ENCODE measurements at places on chromosomes 6 and 20. TPM values are rescaled to one million over a fixed set of nuclear protein-coding genes. Genes with fewer than 3 reads are reported as not detected.

PPIL6 gene
- 9.1 TPM for total RNA-seq

GRCh38 chr20:62678553-62678952, 30.1 kb upstream of the NTSR1 start:
- H3K27ac ChIP-seq: no peak overlapping the region
- H3K36me3 ChIP-seq: no peaks in the 10 kb centered on the region

SMLR1 gene
- total RNA-seq: not detected

CNBD2 gene
- total RNA-seq: 4.0 TPM

DNA sequence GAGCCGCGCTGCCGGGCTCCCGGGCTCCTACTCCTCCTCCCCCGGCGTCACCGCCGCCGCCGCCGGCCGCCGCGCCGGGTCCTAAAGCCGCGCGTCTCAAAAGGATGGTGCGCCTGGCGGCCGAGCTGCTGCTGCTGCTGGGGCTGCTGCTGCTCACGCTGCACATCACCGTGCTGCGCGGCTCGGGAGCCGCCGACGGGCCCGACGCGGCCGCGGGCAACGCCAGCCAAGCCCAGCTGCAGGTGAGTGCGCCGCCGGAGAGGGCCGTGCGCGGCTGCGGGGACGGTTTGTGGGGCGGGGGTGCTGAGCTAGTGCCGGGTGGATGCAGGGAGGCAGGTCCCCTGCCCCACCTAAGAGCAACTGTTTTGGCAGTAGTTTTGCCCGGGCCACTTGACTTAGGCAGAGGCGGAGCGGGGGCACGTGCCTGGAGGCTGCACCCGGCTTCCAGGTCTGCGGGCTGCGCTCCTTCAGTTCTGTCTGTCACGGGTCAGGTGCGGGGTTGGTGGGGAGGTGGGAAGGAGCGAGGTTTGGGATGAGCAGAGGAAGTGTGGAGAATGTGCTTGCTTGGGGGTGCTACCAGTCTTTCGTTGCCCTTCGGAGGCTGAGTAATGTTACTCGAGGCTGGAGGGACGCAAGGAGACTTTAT, 722 bp downstream of the ISM1 start:
- H3K36me3 ChIP-seq: no peaks in the 10 kb centered on the region
- no peak overlapping the region for H3K27ac ChIP-seq
- peaks cover 14% of the 10 kb centered on the region for H3K27me3 ChIP-seq
- no peak for DNase-seq
- H3K4me1 ChIP-seq: no peaks in the 10 kb centered on the region
- peak overlapping the region; percentile 58 for H3K4me3 ChIP-seq

OOEP gene
- not detected for total RNA-seq

OR2B6 gene
- not detected for total RNA-seq

WFDC10B gene
- not detected for total RNA-seq

DNA sequence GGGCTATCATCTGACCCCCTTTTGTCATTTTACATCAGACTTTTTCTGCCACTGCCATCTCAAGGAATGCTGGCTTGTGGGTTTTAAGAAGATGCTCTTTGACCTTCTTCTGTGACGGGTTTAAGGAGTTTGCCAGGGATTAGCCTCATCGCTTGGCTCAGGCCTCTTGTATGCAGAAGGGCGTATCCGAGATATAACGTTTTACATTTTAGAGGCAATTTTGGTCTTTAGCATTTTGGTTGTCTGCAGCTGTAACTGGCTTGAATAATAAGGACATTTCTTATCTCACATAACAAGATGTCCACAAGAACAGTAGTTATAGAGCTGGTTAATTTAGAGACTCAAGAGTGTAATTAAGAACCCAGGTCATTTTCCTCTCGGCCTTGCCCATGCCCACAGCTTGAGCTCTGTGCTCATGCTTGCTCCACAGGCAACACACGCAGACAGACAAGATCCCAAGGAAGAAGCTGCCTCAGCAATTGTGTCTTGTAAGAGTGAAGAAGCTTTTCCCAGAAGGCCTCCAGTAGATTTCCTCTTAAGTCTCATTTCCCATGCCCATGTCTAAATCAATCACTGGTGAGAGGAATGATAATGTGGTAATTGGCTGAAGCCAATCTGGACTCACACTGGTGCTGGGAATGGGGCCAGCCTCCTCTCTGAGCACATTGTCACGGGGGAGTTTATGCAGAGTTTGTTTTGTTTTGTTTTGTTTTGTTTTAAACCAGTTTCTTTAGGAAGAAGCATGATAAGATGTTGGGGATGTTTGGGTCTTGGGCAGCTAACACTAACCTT, 36.8 kb downstream of the PTCHD4 start:
- no peak overlapping the region for H3K27ac ChIP-seq
- no peak overlapping the region for H3K4me3 ChIP-seq
- no peaks in the 10 kb centered on the region for H3K36me3 ChIP-seq
- no peaks in the 10 kb centered on the region for H3K27me3 ChIP-seq
- no peak for DNase-seq

SDHAF4 gene
- 8.0 TPM for total RNA-seq

MAK gene
- total RNA-seq: not detected

DNMT3B gene
- total RNA-seq: 0.44 TPM

DNA sequence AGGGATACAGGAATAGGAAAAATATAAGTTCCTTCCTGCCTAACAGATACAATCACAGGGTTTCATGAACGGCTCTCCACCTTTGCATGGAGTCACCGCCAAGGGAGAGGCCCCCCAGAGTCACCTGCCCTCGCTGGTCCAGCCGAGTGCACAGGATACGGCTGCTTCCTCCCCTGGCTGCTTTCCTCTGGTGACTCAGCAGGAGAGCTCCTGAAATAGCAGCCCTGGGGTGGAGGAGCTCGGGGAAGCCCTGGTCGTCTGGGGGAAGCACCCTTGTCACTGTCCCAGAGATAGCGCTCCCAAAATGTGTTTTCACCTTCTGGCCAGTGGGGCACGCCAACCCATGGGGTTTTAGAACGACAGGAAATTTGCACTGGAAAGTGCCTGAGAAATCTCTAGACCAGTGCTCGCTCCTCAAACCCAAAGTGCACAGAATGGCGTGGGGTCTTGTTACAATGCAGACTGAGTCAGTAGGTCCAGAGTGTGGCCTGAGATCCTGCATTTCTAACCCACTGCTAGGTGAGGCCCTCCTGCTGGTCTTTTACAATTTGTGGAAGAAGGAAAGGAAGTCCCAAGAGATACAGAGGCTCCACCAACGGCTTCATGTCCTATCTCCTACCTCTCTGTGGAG, 35.9 kb upstream of the FAM50B start:
- H3K4me3 ChIP-seq: no peak overlapping the region
- peak; percentile 78 for DNase-seq
- no peak overlapping the region for H3K27ac ChIP-seq
- H3K36me3 ChIP-seq: no peaks in the 10 kb centered on the region
- H3K27me3 ChIP-seq: no peaks in the 10 kb centered on the region

- no peaks in the 10 kb centered on the region for H3K36me3 ChIP-seq
- no peak overlapping the region for H3K27ac ChIP-seq
- H3K27me3 ChIP-seq: no peaks in the 10 kb centered on the region
- H3K4me1 ChIP-seq: no peaks in the 10 kb centered on the region
- H3K4me3 ChIP-seq: no peak overlapping the region
- DNase-seq: no peak
Observed at GRCh38 chr6:108355890-108356289, 61.0 kb downstream of the AFG1L start.

PDYN gene
- total RNA-seq: not detected

DNA sequence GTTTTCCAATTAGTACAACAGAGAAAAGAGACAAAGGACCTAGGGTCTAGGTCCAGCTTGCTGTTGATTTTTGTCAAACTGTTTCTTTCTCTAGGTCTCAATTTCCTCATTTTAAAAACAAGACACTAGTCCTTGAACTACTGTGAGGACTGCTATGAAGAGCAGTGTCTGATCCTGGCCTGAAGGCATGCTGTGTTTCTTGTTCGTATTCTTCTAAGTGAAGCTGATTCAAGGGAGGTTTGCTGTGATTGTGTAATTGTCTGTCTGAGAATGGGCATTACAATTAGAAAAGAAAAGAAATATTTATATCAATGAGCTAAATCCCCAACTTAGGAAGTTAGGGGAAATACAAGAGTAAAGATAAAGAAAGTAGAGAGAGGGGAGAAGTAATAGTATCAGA, 228.2 kb upstream of the SUPT3H start:
- H3K27me3 ChIP-seq: no peaks in the 10 kb centered on the region
- no peak overlapping the region for H3K4me3 ChIP-seq
- no peak overlapping the region for H3K27ac ChIP-seq
- no peaks in the 10 kb centered on the region for H3K4me1 ChIP-seq

OR2B3 gene
- not detected for total RNA-seq

BPIFA1 gene
- not detected for total RNA-seq

AFDN gene
- 51.8 TPM for total RNA-seq

- no peaks in the 10 kb centered on the region for H3K27me3 ChIP-seq
- H3K36me3 ChIP-seq: no peaks in the 10 kb centered on the region
- DNase-seq: no peak
- no peak overlapping the region for H3K4me3 ChIP-seq
- H3K27ac ChIP-seq: no peak overlapping the region
- peaks cover 9% of the 10 kb centered on the region for H3K4me1 ChIP-seq
Observed at GRCh38 chr6:5617179-5617578, 355.9 kb downstream of the FARS2 start.

- DNase-seq: no peak
- H3K4me1 ChIP-seq: no peaks in the 10 kb centered on the region
- no peak overlapping the region for H3K4me3 ChIP-seq
- H3K27me3 ChIP-seq: no peaks in the 10 kb centered on the region
- H3K36me3 ChIP-seq: no peaks in the 10 kb centered on the region
Observed at GRCh38 chr6:82766476-82766875, 299.2 kb downstream of the UBE3D start.

DNA sequence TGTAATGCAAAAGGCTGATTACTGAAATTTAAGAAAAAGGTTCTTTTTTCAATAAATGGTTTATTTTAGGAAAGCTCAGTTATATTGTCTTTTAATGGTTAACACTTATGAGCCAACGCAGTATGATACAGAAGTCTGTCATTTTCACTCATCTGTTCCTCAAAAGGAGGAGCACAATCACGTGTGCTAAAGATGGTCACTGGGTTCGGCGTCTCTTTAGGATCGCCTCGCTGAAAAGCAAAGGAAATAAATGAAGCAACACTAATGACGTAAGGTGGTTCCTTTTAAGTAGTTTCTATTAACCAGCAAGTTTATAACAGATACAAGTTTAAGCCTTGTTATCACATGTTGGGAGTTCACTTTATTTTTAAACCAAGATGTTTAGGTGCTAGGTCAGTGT, 125.7 kb downstream of the MAP3K4 start:
- H3K27me3 ChIP-seq: no peaks in the 10 kb centered on the region
- peaks cover 62% of the 10 kb centered on the region for H3K36me3 ChIP-seq
- H3K4me1 ChIP-seq: no peaks in the 10 kb centered on the region
- no peak for DNase-seq
- H3K27ac ChIP-seq: no peak overlapping the region

- H3K4me3 ChIP-seq: peak overlapping the region; percentile 73
- no peak for DNase-seq
- no peaks in the 10 kb centered on the region for H3K4me1 ChIP-seq
Observed at GRCh38 chr6:167825332-167826229, 1.1 kb upstream of the AFDN start.

RNF39 gene
- 0.26 TPM for total RNA-seq

GRCh38 chr20:20733943-20734342, 21.5 kb upstream of the RALGAPA2 start:
- peaks cover 44% of the 10 kb centered on the region for H3K4me1 ChIP-seq
- H3K36me3 ChIP-seq: no peaks in the 10 kb centered on the region
- no peaks in the 10 kb centered on the region for H3K27me3 ChIP-seq
- DNase-seq: peak; percentile 44
- H3K27ac ChIP-seq: no peak overlapping the region

HSPA1L gene
- total RNA-seq: 1.1 TPM

HLA-DQB2 gene
- total RNA-seq: not detected

- no peak overlapping the region for H3K4me3 ChIP-seq
- no peak for DNase-seq
- H3K4me1 ChIP-seq: no peaks in the 10 kb centered on the region
- no peak overlapping the region for H3K27ac ChIP-seq
Observed at GRCh38 chr6:91704531-91704930, 1117.7 kb upstream of the MAP3K7 start.

- H3K4me3 ChIP-seq: peak overlapping the region; percentile 20
- H3K27me3 ChIP-seq: no peaks in the 10 kb centered on the region
- H3K27ac ChIP-seq: no peak overlapping the region
- H3K36me3 ChIP-seq: no peaks in the 10 kb centered on the region
Observed at GRCh38 chr20:35600993-35601973, 14.3 kb upstream of the SPAG4 start.

GABRR1 gene
- not detected for total RNA-seq

CLPSL2 gene
- total RNA-seq: not detected

GNAS-AS1 gene
- not detected for total RNA-seq

DNA sequence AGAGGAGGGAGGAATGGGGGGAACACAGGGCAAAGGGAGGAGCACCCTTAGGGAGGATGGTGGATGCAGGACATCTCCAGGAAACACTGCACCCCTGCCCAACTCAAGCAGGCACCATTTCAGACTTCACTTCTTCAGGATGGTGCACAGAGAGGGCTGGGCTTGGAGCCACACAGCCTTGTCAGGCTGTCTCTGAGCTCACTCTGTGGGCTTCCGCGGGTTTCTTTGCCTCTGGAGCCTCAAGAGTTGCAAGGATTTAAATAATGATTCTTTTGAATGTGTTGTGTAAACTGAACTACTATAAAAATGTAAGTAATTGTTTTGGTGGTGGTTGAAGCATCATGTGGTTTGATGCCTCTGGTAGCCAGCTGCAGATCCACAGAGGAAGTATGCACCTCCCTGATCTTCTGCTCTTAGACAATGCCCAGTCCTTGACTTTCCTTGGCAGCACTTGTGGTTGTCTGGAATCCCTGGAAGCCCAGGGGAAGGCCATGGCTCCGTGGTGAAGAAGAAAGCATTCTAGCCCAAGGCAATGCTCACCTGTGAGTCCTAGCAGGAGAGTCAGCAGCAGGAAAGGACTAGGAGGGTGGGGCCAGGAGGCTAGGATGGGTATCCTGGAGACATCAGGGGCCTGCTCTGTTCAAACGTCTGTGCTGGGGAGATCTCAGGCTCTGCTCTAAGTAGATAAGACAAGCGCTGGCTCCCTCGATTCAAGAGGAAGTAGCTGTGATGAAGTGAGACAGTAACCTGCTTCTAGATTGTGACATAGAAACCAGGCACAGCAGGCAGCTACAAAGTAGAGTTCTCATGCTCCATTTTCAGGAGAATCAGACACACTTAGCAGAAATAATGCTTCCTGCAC, 50.2 kb upstream of the SIRPG start:
- no peaks in the 10 kb centered on the region for H3K4me1 ChIP-seq
- peak; percentile 32 for DNase-seq
- no peaks in the 10 kb centered on the region for H3K36me3 ChIP-seq

POLR1H gene
- 23.1 TPM for total RNA-seq

DNA sequence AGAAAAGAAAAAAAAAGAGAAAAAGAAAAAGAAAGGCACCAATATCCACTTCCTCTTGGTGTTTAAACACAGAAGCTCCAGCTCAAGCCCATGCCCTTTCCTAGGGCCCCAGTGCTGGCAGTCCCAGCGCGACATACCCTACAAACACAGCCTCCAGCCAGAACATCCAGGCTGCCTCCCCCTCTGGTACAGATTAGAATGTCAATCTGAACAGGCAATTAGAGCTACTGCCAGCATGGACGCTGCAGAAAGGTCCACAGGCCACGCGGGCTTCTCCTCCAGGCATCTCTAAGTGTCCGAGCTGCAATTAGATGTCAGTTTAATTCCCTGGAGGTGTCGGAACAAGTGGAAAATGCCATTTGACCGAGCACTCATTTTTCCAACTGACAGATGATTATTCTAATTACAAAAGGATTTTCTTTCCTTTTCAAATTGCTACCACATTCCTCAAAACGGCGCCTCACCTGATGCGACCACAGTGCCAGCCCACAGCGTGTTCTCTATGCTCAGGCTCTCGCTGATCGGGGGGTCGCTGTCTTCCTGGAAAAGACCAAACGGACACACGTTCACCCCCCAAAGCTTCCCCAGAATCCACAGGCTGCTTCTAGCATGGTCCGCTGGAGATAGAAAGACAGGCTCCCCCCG, 79.5 kb downstream of the ATP9A start:
- DNase-seq: no peak
- no peak overlapping the region for H3K4me3 ChIP-seq
- H3K27me3 ChIP-seq: no peaks in the 10 kb centered on the region
- no peak overlapping the region for H3K27ac ChIP-seq

All from right atrium auricular region (tissue), 2 donors.